ENCODE measurements at places on chromosomes 2 and 18.

DNA sequence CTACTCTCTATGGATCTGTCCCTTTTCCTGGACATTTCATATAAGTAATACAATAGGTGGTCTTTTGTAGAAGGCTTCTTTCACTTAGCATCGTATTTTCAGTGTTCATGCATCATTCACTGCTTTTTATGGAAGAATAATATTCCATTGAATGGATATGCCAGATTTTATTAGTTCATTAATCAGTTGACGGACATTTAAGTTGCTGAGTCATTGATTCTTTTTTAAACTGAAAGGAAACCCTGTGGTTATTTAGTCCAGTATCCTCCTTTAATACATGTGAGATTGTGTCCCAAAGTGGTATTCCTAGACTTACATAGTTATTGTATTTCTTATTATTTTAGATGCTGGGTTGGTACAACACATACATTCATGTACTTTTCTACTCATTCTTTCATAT lies 162.1 kb upstream of the UNC80 start:
- no peak for DNase-seq

GRCh38 chr2:120552800-120553481 lies 182.7 kb upstream of the GLI2 start:
- DNase-seq, result peak; percentile 65

DNA sequence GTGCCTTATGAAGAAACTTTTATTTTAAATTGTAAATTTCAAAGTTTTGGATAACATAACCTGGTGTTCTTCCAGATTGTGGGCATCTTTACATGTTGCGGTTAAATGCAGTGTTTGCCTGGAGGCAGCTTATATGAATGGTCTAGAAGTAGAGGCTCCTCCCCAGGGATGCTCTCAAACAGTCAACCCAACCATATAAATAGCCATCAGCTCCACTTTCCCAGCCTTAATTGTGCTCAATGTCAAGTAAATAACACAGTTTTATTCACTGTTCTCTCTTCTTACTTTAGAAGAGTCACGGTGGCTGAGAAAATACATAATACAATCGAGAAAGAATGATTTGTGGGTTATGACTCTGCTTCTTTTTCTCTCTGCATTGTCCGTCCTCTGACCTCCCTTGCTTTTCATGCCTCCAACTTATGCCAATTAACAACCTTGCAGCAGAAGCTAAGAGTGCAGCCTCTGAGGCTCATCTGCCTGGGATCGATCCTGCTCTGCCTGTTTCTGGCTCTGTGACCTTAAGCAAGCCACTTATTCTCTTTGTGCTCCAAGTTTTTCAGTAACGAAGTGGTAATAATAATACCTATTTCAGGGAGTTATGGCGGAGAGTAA lies 100.3 kb downstream of the DAW1 start:
- DNase-seq, result no peak

DNA sequence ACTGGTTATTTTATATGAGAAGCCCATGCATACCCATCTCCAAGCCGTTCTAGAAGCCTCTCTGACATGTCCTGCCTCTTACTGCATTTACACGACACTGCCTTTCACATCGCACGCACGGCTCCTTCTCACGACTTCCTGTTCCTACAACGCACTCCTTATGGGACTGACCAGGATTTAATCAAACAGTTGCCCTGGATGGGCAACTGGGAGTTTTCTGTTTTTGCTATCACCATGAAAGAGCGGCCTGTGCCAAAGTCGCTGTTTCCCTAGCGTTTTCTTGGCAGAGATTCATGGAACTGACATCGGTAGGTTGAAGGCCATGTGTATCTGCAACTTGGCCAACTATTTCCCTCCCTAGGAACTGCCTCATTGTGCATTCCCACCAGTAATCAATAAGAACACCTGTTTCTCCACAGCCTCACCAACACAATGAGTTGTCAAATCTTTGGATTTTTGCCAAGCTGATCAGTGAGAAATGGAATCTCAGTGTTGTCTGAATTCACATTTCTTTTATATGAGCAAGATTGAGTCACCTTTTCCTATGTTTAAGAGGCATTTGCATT lies 97.2 kb upstream of the OTOS start:
- peak; percentile 2 for DNase-seq

- no peak for DNase-seq
Observed at GRCh38 chr2:25838152-25838756, 40.0 kb downstream of the ASXL2 start.

GRCh38 chr2:216283038-216283900 lies 89.0 kb downstream of the MARCHF4 start:
- DNase-seq, result no peak

DNA sequence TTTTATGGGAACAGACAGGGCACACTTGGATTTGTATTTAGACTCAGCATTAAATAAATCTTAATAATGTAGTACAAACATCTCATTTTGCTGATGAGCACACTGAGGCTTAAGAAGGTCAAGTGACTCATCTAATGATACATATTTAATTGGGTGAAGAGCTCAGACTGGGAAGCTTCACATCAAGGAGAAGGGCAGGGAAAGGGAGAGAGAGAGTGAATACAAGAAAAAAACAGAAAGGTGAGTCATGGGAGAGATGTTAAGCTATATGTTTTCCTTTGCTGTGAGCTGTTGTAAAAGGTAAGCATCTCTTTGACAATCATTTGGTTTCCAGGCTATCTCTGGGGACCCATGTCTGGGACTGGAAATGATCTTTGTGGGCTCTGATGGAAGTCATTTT lies 277.8 kb downstream of the SETBP1 start:
- no peak for DNase-seq

GRCh38 chr18:12239431-12239830 lies 14.7 kb upstream of the CIDEA start:
- DNase-seq, result no peak

GRCh38 chr18:24268784-24269550 lies 128.7 kb downstream of the OSBPL1A start:
- no peak for DNase-seq

DNA sequence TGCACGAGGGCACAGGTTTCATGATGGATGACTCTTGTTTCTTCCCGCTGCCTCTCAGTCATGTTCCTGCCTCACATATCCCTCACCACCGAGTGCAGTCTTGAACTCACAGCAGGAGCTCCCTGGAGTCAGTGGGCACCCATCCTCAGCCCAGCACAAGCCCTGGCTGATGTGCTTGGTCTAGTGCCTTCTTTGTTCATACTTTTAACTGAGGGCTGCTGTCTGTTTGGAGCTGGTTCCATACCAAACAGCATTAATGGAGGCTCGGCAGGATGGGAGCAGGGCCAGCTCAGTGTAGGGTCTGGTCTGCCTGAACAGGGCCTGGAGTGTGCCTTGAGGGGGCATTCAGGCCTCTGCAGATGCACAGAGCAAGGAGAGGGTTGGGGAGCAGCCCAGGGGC lies 54.5 kb upstream of the GLI2 start:
- DNase-seq, result no peak

DNA sequence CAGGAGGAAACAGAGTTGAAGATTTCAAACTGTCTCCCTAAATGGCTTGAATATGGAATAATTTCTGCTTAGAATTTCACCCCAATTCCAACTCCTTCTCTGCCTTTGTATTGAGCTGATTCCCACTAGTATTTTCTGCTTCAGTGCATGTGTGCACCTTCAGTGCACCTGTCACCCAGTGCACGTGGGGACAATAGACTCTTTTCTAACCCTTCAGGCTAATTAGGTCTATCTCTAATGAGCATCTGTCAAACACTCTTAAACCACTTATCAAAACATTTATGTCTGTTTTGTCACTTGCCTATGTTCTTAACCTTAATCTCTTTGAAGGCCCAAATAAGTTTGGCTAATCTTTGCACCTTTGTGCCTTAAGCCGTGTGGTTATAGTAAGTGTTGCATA lies 232.0 kb upstream of the NETO1 start:
- no peak for DNase-seq

GRCh38 chr18:71223486-71223885 lies 934.6 kb downstream of the SOCS6 start:
- no peak for DNase-seq

- DNase-seq, result no peak
Observed at GRCh38 chr2:42614838-42615237, 46.4 kb downstream of the MTA3 start.

GRCh38 chr18:63205791-63206252 lies 113.7 kb downstream of the BCL2 start:
- DNase-seq, result no peak

DNA sequence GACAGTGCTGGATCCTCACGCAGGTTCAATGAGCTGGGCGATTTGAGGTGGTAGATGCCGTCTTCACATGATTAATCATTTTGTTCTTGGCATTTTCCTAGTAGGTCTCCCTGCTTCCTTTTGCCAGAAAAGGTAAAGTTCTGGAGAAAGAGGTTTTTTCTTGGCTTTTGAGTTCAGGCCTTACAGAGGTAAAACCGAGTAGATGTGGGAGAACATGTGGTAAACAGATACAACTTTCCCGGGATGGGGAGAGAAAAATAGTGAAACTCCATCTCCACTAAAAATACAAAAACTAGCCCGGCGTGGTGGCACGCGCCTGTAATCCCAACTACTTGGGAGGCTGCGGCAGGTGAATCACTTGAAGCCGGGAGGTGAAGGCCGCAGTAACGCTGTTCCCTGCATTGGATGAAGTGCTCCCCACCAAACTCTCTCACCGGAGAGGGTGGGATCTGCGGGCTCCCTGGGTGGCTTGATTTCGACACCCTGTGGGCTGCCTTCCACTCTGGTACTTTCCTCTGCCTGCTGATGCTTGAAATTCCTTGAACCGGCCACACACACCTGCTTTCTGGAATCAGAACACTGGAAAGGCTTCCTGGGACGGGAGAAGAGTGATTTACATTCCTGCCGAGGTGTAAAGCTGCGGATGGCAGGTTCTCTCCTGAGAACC lies 88.8 kb downstream of the ACTR3 start:
- DNase-seq, result no peak

- DNase-seq, result no peak
Observed at GRCh38 chr18:75264926-75265597, 54.5 kb downstream of the TSHZ1 start.

DNA sequence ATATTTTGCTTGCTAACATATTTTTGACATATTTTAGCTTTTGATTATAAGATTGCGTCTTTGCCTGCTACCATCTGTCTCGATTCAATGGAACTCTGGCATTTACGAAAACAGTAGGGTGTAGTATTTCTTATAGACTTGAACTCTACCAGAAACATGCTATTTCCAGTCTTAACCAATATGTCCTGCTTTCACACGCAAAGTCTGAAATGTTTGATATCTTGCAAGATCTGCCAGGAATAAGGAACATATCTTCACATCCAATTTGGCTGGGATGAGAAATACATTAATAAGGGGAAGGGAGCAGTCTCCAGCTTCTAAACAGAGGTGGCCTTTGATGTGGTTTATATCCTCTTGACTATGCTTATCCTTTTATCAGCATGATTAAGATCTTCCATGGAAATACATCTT lies 299.4 kb downstream of the ZNF521 start:
- DNase-seq, result no peak
